IPS-NIHi11 (cell line): ENCODE measurements at places on chromosomes 4 and X.

- peak; percentile 16 for DNase-seq
Observed at GRCh38 chrX:137747244-137748043, 181.5 kb downstream of the ZIC3 start.

GRCh38 chrX:125646195-125646594, 326.5 kb downstream of the TEX13C start:
- DNase-seq, result no peak

GRCh38 chr4:183347566-183347965, 25.3 kb upstream of the CLDN24 start:
- no peak for DNase-seq

- no peak for DNase-seq
Observed at GRCh38 chr4:113455061-113455460, 306.5 kb downstream of the CAMK2D start.

GRCh38 chr4:7722766-7723387, 216.8 kb downstream of the AFAP1 start:
- DNase-seq, result no peak

DNA sequence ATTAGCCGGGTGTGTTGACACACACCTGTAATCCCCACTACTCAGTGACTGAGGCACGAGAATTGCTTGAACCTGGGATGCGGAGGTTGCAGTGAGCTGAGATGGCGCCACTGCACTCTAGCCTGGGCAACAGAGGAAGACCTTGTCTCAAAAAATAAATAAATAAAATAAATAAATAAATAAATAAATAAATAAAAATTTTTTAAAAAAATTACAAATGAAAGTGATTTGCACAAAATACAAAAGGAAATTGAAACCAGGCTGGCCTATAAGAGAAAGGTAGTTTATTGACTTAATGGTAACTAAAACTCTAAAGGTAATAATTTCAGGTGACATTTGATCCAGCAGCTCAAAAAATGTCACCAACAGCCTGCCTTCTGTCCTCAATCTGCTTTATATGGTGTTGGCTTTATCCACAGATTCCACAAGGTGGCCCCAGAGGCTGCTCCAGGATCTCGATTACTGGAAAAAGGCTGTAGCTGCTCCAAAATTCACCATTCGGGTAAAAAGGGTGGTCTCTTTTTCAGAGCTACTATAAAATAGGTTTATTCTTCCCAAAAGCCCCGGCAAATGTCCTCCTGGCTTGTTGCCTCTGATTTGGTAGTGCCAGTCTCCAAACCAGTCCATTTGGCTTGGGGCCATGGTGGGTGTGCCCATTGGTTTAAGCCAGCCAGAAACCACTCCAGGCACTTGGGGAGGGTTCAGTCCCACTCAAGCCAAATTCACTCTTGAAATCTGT, 61.4 kb upstream of the TRIM2 start:
- peak; percentile 79 for DNase-seq

GRCh38 chr4:3371033-3372001, 70.5 kb upstream of the HGFAC start:
- DNase-seq, result peak; percentile 45

GRCh38 chr4:187294861-187295260, 571.2 kb upstream of the FAT1 start:
- no peak for DNase-seq

GRCh38 chr4:66633477-66633876, 911.8 kb downstream of the CENPC start:
- DNase-seq, result no peak

DNA sequence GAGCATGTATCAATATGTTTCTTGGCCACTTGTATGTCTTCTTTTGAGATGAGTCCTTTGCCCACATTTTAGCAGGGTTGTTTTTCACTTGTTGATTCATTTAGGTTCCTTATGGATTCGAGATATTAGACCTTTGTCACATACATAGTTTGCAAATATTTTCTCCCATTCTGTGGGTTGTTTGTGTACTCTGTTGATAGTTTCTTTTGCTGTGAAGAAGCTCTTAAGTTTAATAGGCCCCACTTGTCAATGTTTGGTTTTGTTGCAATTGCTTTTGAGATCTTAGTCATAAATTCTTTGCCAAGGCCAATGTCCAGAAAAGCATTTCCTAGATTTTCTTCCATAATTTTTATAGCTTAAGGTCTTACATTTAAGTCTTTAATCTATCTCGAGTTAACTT, 280.7 kb upstream of the GALNT7 start:
- no peak for DNase-seq

- no peak for DNase-seq
Observed at GRCh38 chr4:40349561-40350198, 14.5 kb downstream of the CHRNA9 start.

- DNase-seq, result no peak
Observed at GRCh38 chrX:13311560-13311959, 8.3 kb downstream of the ATXN3L start.

- no peak for DNase-seq
Observed at GRCh38 chrX:109733613-109734083, 591 bp upstream of the ACSL4 start.

- no peak for DNase-seq
Observed at GRCh38 chrX:40746521-40746920, 11.2 kb upstream of the MED14 start.

DNA sequence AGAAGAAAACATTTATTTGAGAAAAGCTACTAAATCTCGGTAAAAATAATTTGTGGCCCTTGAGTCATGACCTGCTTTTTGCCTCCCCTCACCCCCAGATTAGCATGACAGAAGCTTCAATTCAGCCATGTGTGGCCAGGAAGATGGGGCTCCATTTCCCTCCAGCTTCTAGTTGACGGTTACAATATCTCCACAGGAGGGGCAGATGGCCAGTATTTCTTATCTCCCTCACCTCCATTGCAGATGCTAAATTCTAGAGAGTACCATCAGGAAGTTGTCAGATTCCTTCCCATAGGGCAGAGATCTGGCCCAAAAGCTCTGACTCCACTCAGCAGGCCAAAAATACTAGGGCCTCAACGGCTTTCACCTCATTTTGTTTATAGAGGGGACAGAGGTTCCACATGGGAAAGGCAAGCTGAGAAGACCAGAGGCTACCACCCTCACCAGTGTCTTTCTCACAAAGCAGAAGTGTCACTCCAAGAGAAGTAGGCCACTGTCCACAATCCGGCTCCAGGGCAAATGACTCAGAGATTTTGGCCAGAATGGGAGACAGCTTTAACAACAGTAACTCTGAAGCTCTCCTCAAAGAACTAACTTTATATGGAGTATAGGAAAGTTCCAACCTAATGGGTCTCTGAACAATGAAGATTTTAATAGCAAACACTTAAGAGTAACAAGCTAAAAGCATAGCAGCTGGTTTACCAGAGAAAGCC, 108.3 kb downstream of the TBC1D19 start:
- peak; percentile 11 for DNase-seq

DNA sequence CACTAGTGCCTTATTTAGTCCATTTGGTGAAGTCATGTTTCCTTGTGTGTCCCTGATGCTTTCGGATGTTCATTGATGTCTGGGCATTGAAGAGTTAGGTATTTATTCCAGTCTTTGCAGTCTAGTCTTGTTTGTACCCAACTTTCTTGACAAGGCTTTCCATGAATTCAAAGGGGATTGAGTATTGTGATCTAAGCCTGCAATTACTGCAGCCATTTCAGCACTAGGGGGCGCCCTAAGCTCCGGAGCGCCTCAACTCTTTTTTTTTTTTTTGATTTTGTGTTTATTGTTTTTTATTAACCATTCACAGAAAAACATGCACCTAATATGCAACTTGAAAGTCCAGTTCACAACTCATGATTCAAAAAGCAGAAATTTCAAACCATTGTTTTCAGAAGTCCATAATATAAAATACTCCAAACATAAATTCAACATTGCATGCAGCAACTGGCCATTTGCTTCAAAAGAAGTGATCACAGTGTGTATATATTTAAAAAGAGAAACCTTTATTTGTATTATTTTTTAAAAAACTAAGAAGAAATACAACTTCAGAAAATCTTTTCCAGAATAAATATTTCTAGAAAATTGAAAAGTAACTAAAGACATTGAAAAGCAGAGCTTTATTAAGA, 59.2 kb downstream of the PTPN13 start:
- DNase-seq, result peak; percentile 19

DNA sequence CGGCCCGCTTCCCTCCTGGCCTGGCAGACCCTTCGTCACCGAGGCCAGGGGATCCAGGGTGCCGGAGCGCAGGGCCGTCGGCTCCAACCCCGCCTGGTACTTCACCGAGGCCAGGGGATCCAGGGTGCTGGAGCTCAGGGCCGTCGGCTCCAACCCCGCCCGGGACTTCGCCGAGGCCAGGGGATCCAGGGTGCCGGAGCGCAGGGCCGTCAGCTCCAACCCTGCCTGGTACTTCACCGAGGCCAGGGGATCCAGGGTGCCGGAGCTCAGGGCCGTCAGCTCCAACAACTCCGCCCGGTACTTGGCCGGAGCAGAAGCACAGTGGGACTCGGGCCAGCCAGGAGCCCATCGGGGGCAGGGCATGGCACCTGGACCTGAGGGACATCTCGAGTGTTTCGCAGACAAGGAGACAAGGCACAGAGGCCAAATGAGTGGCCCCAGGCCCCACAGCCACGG, 85.1 kb downstream of the FAM53A start:
- DNase-seq, result peak; percentile 21

GRCh38 chrX:131388293-131388692, 99.2 kb upstream of the IGSF1 start:
- no peak for DNase-seq

GRCh38 chrX:12977761-12978204, 2.9 kb downstream of the TMSB4X start:
- DNase-seq, result no peak

DNA sequence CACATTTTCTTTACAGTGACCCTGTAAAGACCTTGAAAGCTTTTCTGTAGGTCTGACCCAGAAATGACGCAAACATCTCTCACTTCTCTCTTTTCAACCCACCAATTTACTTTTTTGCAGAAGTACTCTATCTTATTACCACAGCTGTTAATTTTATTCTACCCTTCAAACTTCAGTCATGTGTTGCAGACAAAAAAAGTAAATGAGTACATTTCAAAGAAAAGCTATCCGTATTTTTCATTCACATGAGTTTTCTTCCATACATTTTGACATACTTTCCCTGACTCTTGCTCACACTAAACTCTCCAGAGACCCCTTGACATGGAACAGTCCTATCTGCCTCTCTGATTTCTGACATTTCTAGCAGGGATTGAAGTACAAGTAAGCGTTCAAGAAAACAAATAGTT, 51.7 kb downstream of the SLC7A11 start:
- DNase-seq, result no peak

DNA sequence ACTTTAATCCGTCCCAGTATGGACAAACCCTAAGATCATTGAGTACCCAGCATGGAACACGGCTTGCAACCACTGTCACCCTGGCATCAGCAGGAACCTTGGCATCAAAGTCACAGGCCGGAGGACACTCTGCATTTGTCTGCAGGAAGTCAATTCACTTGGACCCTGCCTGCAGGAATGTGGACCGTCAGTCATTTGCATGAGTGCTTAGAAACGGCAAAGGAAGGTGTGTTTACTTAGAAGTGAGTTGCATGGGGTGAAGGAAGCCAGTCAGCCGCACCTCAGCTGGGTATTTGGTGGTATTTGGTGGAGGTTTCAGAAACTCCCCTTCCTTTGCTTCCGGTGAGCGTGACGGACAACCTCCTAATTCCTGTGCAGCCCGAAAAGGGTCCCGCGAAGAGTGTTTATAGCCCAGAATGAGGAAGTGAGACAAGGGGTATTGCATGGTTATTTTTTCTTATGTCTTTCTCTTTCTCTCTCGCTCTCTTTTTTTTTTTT, 15.5 kb downstream of the P2RY8 start:
- DNase-seq, result peak; percentile 48

DNA sequence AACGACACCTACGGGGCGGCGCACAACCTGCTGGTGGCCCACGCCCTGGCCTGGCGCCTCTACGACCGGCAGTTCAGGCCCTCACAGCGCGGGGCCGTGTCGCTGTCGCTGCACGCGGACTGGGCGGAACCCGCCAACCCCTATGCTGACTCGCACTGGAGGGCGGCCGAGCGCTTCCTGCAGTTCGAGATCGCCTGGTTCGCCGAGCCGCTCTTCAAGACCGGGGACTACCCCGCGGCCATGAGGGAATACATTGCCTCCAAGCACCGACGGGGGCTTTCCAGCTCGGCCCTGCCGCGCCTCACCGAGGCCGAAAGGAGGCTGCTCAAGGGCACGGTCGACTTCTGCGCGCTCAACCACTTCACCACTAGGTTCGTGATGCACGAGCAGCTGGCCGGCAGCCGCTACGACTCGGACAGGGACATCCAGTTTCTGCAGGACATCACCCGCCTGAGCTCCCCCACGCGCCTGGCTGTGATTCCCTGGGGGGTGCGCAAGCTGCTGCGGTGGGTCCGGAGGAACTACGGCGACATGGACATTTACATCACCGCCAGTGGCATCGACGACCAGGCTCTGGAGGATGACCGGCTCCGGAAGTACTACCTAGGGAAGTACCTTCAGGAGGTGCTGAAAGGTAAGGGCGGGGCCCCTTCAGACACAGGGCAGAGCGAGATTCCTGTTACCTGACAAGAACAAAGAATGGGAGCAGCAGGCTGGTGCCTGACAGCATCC, 11.7 kb downstream of the RPL9 start:
- DNase-seq, result peak; percentile 67
